Adipose tissue (tissue), 3 donors: ENCODE measurements at places on chromosomes 5 and 9. TPM values are rescaled to one million over a fixed set of nuclear protein-coding genes. Genes with fewer than 3 reads are reported as not detected.

GLRA1 gene
- not detected for polyA plus RNA-seq

NR5A1 gene
- polyA plus RNA-seq = not detected

FGF18 gene
- polyA plus RNA-seq = 1.6 TPM

NOL6 gene
- polyA plus RNA-seq = 13.7 TPM

UBAP1 gene
- polyA plus RNA-seq = 19.9 TPM

BTNL3 gene
- 0.09 TPM for polyA plus RNA-seq

LCP2 gene
- polyA plus RNA-seq = 2.1 TPM

TRIM7 gene
- polyA plus RNA-seq = 1.1 TPM

LRRC19 gene
- not detected for polyA plus RNA-seq

GDA gene
- polyA plus RNA-seq = 0.11 TPM

GMCL2 gene
- not detected for polyA plus RNA-seq

PTAR1 gene
- 6.1 TPM for polyA plus RNA-seq

GPR107 gene
- polyA plus RNA-seq = 11.0 TPM

SMIM33 gene
- not detected for polyA plus RNA-seq

APBA1 gene
- polyA plus RNA-seq = 1.8 TPM

ABL1 gene
- polyA plus RNA-seq = 58.1 TPM

RNF183 gene
- not detected for polyA plus RNA-seq

SPATA31D4 gene
- polyA plus RNA-seq = not detected

PRKAA1 gene
- polyA plus RNA-seq = 31.5 TPM

MFAP3 gene
- polyA plus RNA-seq = 3.1 TPM

CCDC192 gene
- polyA plus RNA-seq = 0.07 TPM

PCDHGA4 gene
- polyA plus RNA-seq = 0.98 TPM

ZBED3 gene
- 13.2 TPM for polyA plus RNA-seq

NINJ1 gene
- polyA plus RNA-seq = 22.3 TPM

IL9 gene
- polyA plus RNA-seq = not detected
